ENCODE measurements at places on chromosomes 4 and X.

- DNase-seq = no peak
Observed at GRCh38 chr4:104772849-104773248, 278.2 kb upstream of the CXXC4 start.

DNA sequence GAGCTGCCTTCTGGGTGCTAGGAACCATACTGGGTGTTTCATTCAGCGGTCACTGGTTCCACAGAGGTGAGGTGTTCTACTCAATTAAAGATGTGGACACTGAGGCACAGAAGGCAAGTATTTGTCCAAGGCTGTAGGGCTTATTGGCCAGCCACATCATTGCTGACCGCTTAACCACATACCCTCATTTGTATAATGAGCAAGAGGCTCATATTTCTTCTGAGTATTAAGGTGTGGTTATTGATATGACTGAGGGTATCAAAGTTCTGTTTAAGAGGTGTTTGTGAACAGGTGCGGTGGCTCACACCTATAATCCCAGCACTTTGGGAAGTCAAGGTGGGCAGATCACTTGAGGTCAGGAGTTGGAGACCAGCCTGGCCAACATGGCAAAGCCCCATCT lies 14.3 kb downstream of the RNF4 start:
- no peak for DNase-seq

- no peak for DNase-seq
Observed at GRCh38 chr4:87500092-87500462, 29.1 kb downstream of the SPARCL1 start.

GRCh38 chr4:25058796-25059195 lies 28.1 kb upstream of the LGI2 start:
- no peak for DNase-seq

DNA sequence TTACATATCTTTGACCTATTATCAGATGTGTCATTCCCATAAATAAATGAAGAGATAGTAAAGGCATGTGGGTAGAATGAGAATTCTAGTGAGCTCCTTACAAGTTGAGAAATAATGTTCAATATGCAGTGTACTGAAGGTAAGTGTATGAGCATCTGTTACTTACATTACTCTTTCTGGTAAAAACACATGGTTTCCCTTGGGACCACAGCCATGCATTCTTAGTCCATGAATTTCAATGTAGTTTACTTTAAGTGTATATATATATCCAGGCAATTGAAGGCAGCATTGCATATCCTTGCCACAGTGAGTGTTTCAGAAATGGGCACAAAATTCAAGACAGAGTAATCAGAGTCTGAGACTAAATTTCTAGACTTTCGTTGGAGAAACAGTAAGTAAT lies 277.2 kb downstream of the CXXC4 start:
- no peak for DNase-seq

DNA sequence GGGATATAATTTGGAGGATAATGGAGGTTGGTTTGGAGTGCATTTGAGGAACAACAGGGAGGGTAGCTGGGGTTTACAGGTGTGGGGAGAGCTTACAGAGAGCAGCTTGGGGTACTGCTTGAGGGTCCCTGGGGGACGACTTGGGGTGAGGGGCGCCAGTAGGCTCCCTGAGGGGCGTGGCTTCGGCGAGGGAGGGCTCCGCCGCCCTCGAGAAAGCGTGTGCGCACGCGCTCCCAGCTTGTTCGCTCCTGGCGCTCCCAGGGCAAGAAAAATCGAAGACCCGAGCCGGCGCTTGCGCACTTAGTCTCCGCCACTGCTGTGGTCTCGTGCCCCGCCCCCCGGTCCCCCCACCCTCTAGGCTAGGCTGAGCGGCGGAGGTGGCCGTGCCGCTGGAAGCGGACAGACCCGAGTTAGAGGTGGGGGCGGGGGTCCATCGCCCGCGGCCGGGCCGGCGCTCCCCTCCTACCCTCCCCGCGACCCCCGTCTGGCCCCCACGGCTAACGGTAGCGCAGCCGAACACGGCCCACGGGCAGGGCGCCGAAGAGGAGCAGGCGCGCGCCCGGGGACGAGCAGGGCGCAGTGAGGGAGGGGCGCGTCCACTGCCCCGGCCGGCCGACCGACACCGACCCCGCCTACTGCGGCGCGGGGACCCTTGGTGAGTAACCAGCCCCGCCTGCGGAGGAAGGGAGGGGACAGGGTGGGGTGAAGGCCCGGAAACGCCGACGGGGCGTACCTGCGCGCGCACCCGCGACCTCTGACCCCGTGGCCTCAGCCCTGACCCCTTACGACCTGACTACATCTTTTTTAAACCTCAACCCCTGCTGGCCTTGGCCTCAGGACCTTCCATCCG lies 5.4 kb upstream of the CCDC120 start:
- peak; percentile 23 for DNase-seq

GRCh38 chrX:31112226-31112999 lies 40.6 kb upstream of the FTHL17 start:
- no peak for DNase-seq

All from stimulated activated CD8-positive, alpha-beta memory T cell treated with anti-CD3 and anti-CD28 coated beads, Interleukin-15, amount 100 ng/mL, for 24 hours (primary cell).